ENCODE measurements at places on chromosomes 12 and 14. TPM values are rescaled to one million over a fixed set of nuclear protein-coding genes. Genes with fewer than 3 reads are reported as not detected.
A peak's percentile ranks its signal among the peaks of the same experiment; 100 is the strongest.

DNA sequence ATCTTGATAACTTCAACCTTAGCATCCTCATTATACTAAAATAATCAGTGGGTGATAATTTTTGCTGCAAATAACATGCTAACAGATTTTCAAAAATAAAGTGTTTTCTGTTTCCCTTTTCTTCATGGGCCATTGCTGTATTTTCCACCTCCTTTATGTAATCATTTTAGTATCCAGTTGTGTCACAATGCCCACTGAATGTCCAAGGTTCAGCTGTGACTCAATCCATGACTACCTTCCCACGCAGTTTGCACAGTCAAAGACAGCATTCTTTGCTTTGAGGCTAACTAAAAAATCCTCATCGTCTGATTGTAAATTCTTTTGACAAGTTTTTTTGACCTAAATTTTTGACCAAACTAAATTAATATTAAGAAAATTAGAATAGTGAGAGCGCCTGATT, 474.1 kb downstream of the FLRT2 start:
- DNase-seq, result no peak

GRCh38 chr12:6193853-6194815, 6.1 kb upstream of the CD9 start:
- no peak for DNase-seq

DNA sequence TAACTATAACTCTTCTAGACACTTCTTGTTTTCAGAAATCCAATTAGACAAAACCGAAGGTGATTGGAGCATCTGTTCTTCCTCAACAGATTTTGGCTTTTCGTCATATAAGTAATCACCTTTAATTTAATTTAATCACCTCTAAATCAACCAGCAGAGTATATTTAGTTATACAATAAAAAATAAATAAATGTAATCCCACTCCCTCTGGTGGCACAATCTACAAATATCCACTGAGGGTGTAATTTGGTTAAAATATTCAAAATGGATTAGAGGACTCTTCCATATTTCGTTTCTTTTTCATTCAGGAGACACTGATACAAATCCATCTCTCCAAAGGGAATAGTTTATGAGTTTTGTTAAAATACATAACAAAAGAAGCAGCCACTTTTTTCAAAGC, 18.3 kb upstream of the SLC35F4 start:
- DNase-seq, result no peak

DNA sequence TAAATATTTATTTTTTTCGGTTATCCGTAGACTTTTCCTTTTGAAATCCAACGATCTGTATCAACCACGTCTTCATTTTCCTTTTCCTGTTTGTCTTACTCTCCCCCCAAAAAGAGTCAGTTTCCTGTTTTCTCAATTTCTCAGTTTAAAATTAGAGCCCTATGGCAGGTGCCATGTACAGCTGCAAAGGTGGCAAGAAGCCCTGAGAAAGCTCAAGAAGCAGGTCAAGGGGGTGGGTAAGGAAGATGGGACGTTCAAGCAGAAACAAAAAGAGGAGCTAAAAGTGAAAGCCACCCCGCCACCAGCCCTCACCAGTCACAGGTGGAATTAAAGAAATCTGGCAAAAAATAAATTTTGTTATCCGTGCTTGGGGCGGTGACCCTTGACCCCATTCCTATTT, 26.7 kb downstream of the SLC35E3 start:
- DNase-seq, result peak; percentile 9

GRCh38 chr12:44960856-44961255, 84.7 kb upstream of the NELL2 start:
- no peak for DNase-seq

DNA sequence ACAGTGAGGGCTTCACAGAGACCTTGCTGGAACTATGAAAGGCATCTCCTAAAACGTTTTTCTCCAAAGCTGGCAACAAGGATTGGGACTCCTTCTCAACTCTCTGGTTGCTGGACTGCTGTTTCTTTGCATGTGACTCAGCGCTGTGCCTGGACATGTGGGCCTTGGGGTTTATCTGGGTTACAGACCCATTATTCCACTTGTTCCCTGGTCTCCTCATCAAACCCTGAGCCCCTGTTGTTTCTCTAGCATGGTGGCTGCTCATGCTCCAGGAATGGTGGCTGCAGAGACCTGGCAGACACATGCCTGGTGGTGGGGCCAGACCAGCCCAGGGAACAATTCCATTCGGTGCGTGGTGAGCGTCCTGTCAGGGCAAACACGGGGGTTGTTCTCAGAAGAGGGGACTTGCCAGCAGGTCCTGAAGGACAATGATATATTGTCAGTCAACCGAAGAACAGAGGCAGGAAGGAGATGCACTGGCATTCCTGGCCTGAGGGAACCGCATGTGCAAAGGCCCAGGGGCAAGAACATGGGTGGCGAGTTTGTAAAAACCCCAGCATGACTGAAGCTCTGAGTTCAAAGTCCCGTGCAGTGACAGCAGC, 320.1 kb upstream of the RTL1 start:
- no peak for DNase-seq

- DNase-seq, result no peak
Observed at GRCh38 chr12:108852674-108853309, 4.6 kb downstream of the SSH1 start.

DNA sequence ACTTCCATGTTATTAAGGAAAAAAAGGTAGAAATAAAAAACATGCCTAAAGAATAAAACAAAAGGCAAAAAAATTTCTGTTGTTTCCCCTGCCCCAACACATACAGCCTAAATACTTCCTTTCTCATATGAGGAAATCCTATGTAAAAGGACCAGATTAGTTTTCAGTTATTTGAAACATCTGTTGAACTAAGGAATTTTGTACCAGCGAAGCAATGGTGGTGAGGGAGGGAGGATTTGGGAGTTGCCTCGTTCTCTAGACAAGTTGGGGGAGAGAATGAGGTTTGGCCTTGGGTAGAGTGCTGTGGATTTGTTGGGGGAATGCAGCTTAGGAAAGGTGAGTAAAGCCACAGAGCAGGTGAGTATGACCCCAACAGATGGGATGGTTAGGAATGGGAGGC, 141.5 kb upstream of the RFLNA start:
- DNase-seq, result no peak

GRCh38 chr12:93341409-93342049, 36.2 kb upstream of the NUDT4 start:
- no peak for DNase-seq

DNA sequence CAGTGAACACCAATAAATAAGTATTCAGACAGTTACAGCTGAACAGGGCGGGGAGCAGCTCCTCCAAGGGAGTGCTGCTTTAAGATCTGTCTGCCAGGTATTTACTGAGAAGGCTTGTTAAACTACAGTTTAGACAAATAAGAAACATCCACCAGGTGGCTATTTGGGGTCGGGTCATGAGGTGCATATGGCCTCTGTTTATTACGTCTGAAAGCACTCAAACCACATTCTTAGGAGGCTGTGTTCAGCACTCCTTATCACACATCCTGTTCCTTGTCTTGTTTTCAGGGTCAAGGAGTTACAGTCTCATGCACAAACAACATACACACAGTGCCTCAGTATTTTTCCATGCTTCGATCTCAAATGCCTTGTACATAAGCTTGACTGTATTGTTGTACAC, 78.8 kb downstream of the KCNMB4 start:
- DNase-seq, result no peak

- DNase-seq, result no peak
Observed at GRCh38 chr14:59727073-59727661, 143.4 kb downstream of the RTN1 start.

DNA sequence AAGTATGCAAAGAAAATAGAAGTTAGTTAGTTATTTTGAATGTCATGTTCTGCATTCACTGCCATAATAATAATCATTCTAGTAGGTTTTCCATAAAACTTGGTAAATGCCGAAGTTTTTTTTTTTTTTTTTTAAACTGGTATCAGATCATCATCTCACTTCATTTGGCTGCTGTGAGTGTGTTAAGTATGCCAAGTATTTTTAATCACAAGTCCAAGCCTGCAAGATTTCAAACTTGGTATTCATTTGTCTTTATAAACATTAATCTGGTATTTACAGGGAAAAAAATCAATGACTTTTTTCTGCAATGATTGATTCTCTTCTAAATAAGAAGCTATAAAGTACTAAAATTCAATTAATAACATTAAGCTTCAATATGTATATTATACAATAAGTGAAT, 248.9 kb downstream of the CCDC59 start:
- no peak for DNase-seq

- DNase-seq, result no peak
Observed at GRCh38 chr12:18419311-18419710, 158.0 kb downstream of the PIK3C2G start.

DNA sequence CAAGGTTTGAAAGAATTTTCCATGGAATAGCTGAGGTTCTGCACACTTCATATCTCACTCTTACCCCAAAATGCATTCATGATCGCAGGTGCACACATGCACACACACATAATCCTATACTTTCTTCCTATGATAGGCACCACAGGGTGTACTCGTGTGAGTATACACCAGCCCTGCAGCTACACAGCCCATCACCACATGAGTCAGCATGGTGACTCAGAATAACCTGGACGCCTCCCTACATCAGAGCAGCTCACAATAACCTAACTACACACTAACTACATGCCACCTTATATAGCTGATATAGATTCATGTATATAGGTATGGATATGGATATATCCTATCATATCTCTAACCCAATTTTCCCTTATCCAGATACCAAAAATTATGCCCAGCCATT, 850.2 kb upstream of the TMEM132C start:
- DNase-seq, result no peak

DNA sequence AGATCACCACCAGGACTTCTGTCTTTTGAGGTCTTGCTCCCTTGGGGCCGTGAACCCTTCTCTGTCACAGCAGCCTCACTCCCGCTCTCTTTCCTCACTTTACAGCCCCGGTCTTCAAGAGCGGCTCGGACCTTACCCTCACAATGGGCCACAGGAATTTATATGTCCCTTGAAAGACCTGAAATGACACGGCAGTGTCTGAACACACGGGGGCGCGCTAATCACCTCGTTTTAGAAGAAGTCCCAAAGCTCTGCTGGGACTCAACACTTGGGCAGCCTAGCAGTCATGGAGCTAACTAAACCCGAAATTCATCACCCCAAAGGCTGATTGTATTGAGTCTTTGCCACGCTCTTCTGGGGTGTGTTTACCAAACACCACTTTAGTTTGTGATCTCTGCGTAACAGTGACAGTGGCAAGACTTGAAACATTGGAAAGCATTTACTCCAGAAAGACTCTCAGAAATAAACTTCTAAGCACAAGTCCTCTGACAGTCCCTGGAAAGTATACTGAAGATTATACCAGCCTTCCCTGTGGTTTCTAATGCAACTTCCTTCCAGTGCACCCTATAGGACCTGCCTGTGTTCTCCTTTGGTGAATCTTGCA, 29.0 kb downstream of the SERPINA11 start:
- peak; percentile 59 for DNase-seq

- no peak for DNase-seq
Observed at GRCh38 chr12:19234171-19234704, 104.7 kb downstream of the PLEKHA5 start.

- no peak for DNase-seq
Observed at GRCh38 chr12:129903956-129904829, at the start of gene TMEM132D. Gene TMEM132D, minus strand, starts transcription at chr12:129904025.

DNA sequence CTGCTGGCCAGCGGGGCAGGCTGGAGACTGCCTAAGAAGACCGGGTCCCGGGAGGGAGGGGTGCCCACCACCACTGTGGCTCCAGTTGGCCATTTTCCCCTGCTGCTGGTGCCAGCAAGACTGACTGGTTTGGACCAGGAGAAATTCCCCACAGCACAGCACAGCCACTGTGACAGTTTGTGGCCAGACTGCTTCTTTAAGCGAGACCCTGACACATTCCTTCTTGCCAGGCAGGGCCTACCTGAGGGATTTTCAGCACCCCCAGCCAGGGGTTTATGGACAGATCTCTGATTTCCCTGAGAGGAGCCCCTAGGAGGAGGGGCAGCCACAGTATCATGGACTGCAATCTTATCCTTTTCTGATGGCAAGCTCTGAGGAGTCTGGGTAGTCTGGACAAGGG, 15.5 kb downstream of the GLIPR1L1 start:
- no peak for DNase-seq

DNA sequence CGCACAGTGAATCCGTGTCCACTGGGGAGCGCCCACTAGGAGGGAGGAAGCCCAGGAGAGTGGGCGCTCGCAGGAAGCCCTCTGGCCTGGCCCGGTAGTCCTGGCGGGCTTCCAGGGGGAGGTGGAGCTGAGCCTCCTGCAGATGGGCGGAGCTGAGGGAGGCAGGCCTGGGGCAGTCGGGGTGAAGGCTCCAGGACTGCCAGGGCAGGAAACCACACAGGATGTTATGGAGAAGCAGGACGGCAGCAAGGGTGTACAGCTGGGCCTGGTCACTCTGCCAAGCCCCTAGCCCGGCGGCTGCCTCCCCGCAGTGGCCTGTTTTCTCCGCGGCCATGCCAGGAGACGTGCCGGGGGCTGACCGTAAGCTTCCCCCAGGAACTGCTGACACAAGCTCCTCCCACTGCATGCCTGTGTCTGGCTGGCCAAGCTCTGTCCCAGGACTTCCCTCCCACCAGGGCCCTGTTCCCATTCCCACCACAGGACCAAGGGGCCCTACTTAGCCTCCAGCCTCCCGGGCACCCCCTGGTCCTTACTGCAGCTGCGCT, 143.4 kb upstream of the C14orf180 start:
- no peak for DNase-seq

DNA sequence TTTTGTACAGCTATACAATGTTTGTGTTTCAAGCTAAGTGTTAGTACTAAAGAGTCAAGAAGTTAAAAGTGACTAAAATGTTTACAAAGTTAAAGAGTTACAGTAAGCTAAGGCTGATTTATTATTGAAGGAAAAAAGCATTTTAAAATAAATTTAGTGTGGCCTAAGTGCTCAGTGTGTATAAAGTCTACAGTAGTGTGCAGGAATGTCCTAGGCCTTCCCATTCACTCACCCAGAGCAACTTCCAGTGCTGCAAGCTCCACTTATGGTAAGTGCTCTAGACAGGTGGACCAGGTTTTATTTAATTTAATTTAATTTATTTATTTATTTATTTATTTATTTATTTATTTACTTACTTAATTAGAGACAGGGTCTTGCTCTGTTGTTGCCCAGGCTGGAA, 19.6 kb downstream of the DLK1 start:
- no peak for DNase-seq

The DNAL1 gene
- 5.0 TPM for total RNA-seq

The AQP5 gene
- total RNA-seq, result not detected

The NID2 gene
- 0.30 TPM for total RNA-seq

The SLCO1B1 gene
- total RNA-seq, result not detected

The OTX2 gene
- not detected for total RNA-seq

The OR6C2 gene
- not detected for total RNA-seq
